ENCODE measurements at places on chromosomes 3 and 15.

GRCh38 chr15:60661080-60661645 lies 182.2 kb upstream of the ICE2 start:
- DNase-seq: no peak

GRCh38 chr3:120258009-120258408 lies 27.0 kb downstream of the GPR156 start:
- no peak for DNase-seq

GRCh38 chr15:96351761-96352603 lies 21.5 kb downstream of the NR2F2 start:
- peak; percentile 68 for DNase-seq

- no peak for DNase-seq
Measured at GRCh38 chr3:182726258-182727142, 66.8 kb upstream of the ATP11B start.

DNA sequence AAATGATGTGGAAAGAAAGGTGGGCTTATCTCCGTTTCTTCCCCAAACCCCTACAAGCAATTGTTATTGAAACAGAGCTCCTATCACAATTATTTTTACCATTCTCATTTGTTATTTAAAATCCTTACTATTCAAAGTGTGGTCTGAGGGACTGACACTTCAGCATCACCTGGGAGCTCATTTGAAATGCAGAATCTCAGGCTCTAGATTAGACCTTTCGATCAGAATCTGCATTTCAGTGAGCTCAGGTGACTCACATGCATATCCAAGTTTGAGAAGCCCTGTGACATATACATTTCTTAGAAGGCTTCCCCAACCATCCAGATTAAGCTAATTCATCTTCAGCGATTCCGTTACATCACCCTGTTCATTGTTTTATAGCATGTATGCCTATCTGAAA lies 145.0 kb downstream of the KCNH8 start:
- no peak for DNase-seq

DNA sequence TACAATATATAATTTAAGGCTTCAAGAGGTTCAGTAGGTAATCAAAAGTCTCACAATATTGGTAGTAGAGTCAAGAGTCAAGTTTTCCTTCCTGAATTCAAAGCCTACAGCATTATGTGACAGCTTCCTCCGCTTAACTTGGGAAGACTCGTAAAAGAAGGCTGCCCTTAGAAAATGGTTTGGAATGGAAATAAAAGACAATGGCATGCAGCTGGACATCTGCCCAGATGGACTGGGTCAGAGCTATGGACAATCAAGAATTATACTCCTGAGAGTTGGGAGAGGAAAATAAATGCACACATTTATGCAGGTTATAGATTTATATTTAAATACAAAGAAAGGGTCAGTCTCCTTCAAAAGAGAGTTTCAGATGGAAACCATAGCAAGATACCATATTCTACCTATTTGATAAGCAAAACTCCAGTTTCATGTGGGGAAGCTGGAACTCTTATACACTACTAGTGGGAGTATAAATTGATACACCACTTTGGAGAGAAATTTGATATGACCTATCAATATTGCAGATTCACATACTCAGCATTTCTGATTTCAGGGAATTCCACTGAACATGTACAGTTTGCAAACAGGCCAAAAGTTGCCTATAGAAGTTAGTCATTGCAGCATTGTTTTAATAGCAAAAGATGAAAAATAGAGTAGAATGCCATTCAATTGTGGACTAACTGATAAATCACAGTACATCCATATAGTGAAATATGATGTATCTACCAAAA lies 6.1 kb downstream of the CRYBG3 start:
- no peak for DNase-seq

- no peak for DNase-seq
Measured at GRCh38 chr3:55477306-55478303, 9.5 kb downstream of the WNT5A start.

DNA sequence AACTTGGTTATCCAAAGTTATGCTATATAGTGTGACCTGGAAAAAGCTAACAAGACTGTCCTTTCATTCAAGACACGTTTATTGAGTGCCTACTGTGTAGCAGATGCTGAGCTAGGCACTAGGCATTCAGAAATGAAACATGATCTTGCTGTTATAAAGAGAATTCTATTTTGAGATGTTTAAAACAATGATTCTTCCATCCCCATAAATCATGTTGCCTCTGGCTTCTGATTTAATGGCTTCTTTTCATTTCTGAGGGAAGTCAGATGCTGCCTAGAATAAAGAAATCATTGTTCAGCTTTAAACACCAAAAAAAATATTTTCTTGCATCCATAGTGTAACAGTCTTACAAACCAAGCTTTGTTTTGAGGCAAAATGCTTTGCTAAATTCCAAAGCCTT lies 620.9 kb upstream of the UBE2E2 start:
- no peak for DNase-seq

GRCh38 chr15:92845126-92845508 lies 55.0 kb upstream of the CHD2 start:
- DNase-seq: no peak

DNA sequence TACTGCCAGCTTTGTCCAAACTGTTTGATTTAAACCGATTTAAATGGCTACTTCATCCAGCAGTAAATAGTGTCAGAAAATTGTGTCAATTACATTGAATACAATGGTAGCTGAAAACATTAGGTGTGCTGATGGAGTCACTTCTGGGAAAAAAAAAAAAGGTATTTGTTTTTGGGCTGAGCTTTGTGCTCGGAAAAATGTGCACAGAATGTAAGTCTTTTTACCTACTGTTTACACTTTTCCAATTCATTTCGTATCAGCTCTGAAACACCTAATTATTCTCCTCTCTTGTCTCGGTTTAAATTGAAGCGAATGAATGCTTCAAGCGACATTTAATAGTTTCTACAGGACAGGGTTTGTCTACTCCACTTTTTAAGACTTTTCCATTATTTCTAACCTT lies 1078.4 kb downstream of the ROBO1 start:
- no peak for DNase-seq

GRCh38 chr3:65975032-65975431 lies 63.7 kb downstream of the MAGI1 start:
- DNase-seq: no peak
